ENCODE measurements at places on chromosomes 2 and 18.

DNA sequence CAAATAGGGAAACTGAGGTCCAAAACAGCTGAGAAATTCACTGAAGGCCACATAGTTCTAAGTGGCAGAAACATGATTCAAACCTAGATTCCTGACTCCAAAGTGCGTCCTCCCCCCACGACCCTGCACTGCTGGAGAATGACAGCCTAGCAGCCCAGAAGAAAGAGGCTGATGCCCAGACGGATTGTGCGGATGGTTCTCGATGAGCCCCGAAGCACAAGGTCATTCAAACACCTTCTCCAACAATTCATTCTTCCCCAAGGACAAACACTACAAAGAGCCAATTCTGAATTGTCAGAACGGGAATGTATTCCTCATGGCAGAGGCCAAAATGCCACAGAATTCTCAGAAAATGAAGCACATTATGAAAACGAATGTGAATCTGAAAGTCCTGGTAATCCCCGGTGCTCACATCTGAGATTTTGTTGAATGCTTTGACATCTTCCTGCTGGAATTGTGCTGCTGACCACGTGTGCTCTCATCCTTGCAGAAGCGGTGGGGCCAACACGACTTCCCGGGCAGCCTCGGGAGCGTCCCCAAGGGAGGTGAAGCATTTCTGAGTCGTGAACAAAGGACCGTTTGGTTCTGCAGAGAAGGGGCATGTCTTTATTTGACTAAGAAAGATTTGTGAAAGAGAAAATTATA is 337.0 kb downstream of the EIPR1 start:
- peak; percentile 5 for DNase-seq

DNA sequence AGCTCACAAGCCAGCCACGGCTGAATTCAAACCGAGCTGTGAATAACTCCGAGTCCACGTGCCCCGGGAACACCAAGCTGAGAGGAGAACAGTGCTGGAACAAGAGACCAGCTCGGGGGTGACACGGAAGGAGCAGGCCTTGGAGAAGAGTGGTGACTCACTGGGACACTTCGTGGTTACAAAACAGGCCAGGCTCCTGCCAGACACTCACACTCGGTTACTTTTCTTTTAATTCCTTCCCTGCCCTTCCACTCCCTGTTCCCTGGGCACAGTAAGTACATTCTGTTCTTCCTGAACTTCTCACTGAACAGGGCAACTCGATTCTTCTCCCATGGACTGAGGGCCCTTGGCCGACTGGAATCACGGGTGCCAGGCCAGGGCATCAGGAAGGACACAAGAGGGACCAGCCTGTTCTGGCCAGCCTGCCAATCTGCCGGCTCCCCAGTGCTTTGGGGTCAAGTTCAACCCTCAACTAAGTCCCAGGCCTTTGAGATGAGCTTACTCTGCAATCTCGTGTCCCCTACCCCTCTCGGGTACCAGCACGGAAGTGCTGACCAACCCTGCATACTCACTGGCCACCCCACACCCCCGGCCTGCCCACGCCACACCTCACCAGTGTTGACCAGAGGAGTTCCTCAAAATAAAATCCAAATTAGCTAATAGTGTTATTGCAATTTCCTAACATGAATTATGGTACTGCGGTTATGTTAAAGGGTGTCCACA is 87.5 kb downstream of the TFCP2L1 start:
- DNase-seq: peak; percentile 63

DNA sequence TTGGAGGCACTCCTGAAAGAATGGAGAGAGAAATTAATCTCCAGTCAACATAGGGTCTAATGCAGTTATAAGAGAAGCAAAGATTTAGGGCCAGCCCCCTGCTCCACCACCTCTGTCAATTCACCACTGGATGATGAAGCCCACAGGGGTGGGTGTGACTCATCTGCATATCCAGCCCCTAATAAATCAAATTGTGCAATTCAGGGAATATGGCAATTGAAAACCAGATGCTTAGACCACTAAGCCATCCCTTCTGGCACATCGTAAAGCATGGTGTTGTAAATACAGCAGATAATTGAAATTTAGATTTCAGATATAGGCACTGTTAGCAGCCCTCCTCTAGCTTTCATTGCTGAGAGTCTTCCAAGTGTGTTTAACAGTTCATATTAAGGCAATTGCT is 541.4 kb downstream of the PARD3B start:
- no peak for DNase-seq

DNA sequence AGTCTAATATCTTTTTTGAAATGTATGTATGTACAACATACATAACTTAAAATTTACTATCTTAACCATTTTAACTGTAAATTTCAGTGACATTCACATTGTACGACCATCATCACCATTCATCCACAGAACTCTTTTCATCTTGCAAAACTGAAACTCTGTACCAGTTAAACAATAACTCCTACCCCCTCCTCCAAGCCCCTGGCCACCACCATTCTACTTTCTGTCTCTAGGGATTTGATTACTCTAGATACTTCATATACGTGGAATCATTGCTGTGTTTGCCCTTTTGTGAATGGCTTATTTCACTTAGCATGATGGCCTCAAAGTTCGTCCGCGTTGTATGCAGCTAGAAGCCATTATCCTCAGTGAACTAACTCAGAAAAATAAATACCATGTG is 217.0 kb downstream of the METTL4 start:
- no peak for DNase-seq

DNA sequence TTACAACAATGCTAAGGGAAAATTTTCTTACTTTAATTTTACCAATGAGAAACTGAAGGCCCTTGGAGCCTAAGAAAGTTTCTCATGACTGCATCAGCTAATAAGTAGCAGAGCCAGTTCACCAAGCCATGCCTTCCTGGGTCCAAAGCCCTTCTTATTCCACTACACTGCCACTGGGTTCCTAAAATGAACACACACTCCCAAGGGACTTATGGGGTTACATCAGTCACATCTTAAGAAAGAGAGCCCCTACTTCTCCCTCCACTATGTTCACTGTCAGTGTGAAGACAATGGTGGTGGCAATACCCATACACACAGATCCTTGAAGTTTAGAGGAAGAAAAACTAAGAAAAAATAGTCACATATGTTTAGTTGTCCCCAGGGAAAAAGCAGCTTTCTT is 20.6 kb downstream of the MBD2 start:
- no peak for DNase-seq

DNA sequence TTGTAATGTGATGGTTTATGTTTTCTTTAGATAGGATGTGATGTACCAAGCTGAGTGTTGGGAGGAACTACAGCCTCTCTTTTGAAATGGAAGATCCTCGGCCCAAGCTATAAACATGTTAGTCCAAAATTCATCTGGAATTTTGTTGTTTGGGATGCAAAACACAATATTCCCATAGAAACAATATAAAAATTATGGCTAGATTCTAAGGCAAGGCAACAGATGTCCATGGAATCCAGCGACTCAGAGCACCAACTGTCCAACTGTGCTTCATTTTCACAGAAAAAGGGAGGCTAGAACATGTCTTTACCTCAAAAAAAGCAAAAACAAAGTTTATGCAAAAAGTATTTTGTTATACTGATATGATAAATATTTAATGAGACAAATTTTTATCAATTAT is 52.4 kb upstream of the ATP8B1 start:
- DNase-seq: no peak

GRCh38 chr2:43059183-43059897 is 167.1 kb downstream of the ZFP36L2 start:
- DNase-seq: peak; percentile 97

DNA sequence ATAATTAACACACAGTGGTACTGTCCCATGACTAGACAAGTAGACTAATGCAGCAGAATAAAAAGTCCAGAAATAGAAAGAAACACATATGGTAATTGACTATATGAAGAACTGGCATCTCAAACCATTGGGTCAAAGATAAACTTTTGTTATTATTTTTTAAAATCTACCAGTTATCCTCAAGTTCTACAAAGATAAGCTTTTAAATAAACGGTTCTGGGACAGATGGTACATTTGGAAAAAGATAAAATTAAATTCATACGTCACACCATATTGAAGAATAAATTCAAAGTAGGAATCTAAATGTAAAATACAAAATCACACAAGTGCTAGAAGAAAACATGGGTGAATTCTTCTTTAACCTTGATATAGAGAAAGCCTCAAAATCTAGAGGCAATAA is 37.6 kb upstream of the PLEKHM3 start:
- no peak for DNase-seq

GRCh38 chr2:79393107-79393685 is 119.7 kb upstream of the CTNNA2 start:
- DNase-seq: no peak

DNA sequence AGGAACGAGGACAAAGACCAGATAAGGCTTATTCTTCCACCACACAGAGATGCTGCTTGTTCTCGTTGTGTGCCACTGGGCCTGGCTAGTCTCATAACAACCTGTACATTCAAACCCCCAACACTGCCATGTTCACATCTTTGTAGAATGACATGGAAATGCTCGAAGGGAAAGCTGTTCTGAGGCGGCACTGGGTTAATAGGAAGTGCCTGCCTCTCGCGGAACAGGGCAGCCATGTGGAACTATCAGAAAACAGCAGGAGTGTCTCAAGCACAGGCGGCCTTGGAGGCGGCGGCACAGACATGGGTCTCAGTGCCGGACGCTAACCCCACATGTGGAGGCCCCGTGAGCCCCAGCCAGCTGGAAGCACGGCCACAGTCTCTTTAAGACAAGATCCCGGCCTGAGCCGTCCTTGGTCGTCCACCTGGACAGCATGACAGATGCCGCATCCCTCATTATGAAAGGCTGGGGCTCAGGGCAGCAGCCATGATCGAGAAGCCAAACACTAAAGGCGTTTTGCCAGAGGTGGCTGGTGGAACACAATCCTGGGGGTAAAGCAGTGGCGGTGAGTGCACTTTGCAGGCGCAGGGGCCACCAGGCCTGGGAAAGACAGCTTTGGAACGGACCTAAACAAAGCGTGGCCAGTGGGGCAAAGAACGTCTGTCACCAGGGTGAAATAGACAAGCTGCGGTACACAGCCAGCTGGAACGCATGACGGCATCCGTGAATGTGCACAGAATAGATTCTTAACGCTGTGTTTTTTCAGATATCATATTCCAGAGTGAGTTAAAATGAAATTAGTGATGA is 161.0 kb downstream of the HDAC4 start:
- no peak for DNase-seq

DNA sequence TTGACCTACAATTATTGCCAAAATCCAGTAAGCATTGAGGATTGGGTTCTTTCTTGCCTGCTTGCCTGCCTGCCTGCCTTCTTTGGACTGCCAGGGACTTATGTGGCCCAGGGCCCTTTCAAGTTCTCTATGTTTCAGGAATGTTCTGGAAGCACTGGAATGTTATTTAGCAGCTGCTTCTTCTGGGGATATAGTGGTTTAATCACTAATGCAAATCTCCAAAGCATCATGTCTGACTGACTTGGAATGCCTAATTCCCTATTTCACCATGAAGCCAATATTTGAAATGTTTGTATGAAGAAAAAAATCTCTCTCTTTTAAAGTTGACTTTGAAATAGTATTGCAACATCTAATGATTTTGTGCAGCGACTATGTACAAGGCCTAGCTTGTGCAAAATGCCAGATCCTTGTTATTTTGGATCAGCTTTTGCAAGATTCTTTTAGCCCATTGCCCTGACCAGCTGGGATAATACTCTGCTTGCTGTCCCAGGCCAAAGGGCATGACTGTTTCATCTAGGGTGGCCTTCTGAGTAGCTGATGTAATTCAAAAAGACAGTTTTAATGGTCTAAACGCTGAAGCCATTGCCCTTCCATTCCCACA is 204.6 kb downstream of the RND3 start:
- DNase-seq: no peak

DNA sequence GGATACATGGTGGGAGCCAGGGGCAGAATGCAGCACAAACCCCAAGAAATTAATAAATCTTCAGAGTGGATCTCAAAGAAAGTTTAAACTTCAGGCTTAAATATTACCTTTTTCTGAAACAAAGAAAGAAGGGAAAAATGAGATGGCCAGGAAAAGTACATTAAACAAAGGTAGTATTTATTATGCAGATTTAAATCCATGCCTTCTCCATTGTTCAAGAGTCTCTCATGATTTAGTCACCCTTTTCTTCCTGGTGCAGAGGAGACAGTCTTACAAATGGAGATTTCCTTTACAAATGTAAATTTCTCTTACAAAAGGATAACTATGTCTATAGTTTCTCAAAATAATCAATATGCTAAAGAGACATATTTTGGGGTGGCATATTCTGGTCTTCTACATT is 33.4 kb upstream of the PPM1B start:
- DNase-seq: peak; percentile 10

DNA sequence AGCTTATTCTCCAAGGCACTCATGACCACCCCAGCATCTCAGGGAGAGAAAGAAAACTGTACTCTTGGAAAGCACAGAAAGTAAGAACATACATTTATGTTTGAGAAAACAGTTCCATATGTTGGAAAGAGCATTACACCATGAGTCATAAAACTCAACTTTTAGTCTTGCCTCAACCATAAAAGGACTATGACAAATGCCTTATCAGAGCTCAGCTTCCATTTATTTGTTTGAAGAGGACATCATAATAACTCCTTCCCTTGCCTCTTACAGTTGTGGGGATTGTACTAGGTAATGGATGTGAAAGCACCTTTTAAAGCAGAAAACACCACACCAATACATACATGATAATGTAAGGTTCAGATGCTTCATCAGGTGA is 370.8 kb downstream of the LNPK start:
- DNase-seq: peak; percentile 9

DNA sequence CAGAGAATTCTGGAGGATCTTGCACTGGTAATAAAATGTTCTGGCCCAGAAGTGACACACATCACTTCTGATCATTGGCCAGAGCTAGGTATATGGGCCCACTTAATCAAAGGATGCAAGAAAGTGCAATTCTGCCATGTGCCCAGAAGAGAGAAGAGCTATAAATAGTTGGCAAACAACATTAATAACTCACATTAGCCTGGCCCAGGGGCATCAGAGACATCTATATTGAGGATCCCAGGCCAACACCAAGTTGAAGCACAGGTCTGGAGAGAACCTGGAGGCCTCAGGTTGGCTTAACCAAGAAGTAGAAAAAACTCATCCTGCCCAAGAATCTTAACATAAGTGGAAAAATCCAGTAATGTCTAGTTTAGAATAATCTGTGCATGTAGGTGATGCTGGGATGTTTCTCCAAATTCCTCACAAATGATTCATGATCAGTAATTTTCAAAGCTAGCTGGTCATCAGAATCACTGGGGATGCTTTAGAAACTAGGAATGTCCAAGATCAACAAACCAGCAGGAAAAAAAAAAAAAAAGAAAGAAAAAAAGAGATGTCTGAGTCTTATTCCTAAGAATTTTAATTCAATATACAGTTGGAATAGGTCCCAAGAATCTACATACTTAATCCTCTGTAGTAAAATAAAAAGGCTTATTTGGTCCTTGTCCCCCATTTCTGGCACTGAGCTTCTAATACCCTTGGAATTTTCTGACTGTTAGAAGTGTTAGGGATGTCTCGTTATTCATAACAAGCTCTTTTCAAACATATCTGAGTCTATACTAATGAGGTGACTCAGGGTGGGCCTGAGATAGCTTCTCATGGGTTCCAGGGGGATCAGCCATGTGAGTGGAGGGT is 35.0 kb upstream of the EVA1A start:
- DNase-seq: peak; percentile 91

Data from cardiac fibroblast (primary cell).